Transverse colon (tissue), 4 donors: ENCODE measurements at places on chromosomes 6 and 20. TPM values are rescaled to one million over a fixed set of nuclear protein-coding genes. Genes with fewer than 3 reads are reported as not detected.

Gene CLVS2
- 0.32 TPM for total RNA-seq

Gene PCIF1
- total RNA-seq = 52.0 TPM

Gene SYNDIG1
- not detected for total RNA-seq

Gene HLA-DOB
- total RNA-seq = 5.7 TPM

Gene CAGE1
- total RNA-seq = not detected

Gene XKR7
- not detected for total RNA-seq

Gene PSMG4
- total RNA-seq = 22.7 TPM

Gene KCNG1
- total RNA-seq = 5.6 TPM

- no peak overlapping the region for H3K4me3 ChIP-seq
- no peaks in the 10 kb centered on the region for H3K36me3 ChIP-seq
- no peaks in the 10 kb centered on the region for H3K27me3 ChIP-seq
- DNase-seq = peak; percentile 63
- peaks cover 17% of the 10 kb centered on the region for H3K4me1 ChIP-seq
Measured at GRCh38 chr6:36848658-36849441, 9.6 kb upstream of the CPNE5 start.

DNA sequence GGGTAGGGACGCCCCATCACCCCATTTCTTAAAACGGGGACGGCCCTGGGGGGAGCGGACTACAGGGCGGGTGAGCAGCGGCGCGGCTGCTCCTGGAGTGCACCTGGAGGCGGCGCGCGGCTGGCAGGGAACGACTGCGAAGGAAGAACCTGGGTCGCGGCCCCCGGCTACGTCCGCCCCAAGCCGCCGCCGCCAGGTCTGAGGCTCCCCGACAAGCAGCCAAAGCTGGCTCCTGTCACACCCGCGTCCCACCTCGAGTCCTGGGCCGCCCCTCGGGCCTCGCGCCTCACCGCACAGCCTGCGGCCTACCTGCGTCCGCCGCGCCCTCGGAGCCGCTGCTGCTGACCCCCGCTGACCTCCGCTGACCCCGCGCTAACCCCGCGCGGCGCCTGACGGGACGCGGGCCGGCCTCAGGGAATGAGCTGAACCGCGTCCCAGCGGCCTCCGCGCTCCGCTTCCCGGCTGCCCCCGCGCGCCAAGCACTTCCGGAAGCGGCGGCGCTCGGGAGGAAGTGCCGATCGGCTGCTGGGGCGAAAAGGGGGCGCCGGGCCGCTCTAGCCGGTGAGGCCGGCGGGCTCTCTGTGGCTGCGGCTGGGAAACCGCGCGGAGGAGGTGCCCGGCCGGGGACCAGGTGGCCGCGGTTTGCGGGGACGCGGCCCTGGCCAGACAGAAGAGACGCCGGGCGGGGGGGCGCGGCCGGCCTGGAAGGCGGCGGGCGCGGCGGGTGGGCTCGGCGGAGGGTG, at the start of the genes ARFRP1 and ZGPAT:
Gene ARFRP1 (minus strand): TSS at position 419 of the 743 bp plus-strand sequence. CDS start 885 bp downstream, outside the sequence.
Gene ZGPAT (plus strand): TSS at position 482 of the 743 bp plus-strand sequence. CDS start 542 bp downstream, outside the sequence.
- H3K4me3 ChIP-seq = peak within 1 kb of the TSS; percentile 91
- H3K27me3 ChIP-seq = no peaks in the 10 kb centered on the region
- H3K36me3 ChIP-seq = peaks cover 21% of the 10 kb centered on the region
- peaks cover 25% of the 10 kb centered on the region for H3K4me1 ChIP-seq
- H3K27ac ChIP-seq = peak within 1 kb of the TSS; percentile 93

DNA sequence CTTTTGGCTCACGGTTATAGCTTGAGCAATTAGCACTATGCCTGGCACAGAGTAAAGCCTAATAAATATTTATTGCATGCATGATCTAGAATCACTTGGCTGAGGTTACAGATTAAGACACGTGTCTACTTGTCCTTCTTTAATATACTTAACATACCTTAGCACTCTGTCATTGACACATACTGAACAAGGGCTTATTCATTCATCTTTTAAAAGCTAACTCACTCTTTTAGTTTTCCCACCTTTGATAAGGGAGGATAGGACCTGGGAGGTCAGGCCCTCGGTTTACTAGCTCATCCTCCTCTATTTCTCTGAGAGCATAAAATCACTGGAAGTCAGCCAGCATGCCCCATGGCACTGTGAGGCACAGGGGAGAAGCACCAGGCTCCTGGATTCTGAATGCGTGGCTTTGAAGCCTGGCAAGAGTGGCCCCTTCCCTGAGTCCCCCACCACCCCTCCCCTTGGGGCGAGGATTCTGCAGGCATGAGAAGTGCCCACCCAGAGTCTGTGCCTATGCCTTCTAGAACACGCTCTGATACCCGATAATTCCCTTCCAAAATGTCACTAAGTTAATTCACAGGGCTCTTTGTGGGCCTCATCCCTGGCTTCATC, 11.2 kb downstream of the ZCCHC3 start:
- no peaks in the 10 kb centered on the region for H3K27me3 ChIP-seq
- DNase-seq = no peak
- no peak overlapping the region for H3K27ac ChIP-seq
- H3K36me3 ChIP-seq = no peaks in the 10 kb centered on the region
- no peaks in the 10 kb centered on the region for H3K4me1 ChIP-seq

GRCh38 chr20:62427172-62428001, at the start of gene RBBP8NL:
Gene RBBP8NL, minus strand, starts transcription at chr20:62427539. Its CDS starts 7,892 bp downstream, at chr20:62419647.
- H3K36me3 ChIP-seq = no peaks in the 10 kb centered on the region
- no peak within 1 kb of the TSS for H3K4me3 ChIP-seq
- peak within 1 kb of the TSS; percentile 65 for H3K27ac ChIP-seq
- H3K27me3 ChIP-seq = no peaks in the 10 kb centered on the region
- peak; percentile 92 for DNase-seq

GRCh38 chr20:40488401-40488800, 200.6 kb downstream of the MAFB start:
- H3K36me3 ChIP-seq = no peaks in the 10 kb centered on the region

DNA sequence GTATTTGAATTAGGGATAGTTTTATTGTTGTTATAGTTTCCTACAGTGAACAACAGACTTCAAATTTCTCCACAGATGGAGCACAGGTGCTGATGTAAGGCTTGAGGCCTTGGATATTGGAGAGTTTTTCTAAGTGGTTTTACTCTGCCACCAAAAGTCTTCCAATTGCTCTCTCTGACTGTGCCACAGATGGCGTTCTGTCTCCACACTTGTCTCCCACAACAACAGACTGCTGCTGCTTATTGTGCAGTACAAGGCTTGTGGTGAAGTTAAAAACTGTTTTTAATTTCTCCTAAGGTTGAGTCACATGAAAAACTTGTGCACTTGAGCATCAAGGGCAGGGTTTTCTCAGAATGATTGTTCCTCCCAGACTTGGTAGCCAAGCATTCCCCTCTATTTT, 460.9 kb upstream of the KHDRBS2 start:
- H3K4me1 ChIP-seq = no peaks in the 10 kb centered on the region
- no peaks in the 10 kb centered on the region for H3K36me3 ChIP-seq
- H3K27ac ChIP-seq = no peak overlapping the region
- no peak for DNase-seq
- no peak overlapping the region for H3K4me3 ChIP-seq

- peaks cover 13% of the 10 kb centered on the region for H3K4me1 ChIP-seq
- no peak overlapping the region for H3K4me3 ChIP-seq
- no peaks in the 10 kb centered on the region for H3K27me3 ChIP-seq
Measured at GRCh38 chr20:9281803-9282202, 212.9 kb downstream of the PLCB4 start.

GRCh38 chr6:123896869-123897268, 93.2 kb downstream of the NKAIN2 start:
- H3K36me3 ChIP-seq = no peaks in the 10 kb centered on the region
- DNase-seq = no peak
- no peaks in the 10 kb centered on the region for H3K27me3 ChIP-seq
- H3K4me3 ChIP-seq = no peak overlapping the region
- H3K4me1 ChIP-seq = no peaks in the 10 kb centered on the region

- peaks cover 8% of the 10 kb centered on the region for H3K4me1 ChIP-seq
- no peaks in the 10 kb centered on the region for H3K36me3 ChIP-seq
- no peak for DNase-seq
- no peak overlapping the region for H3K27ac ChIP-seq
Measured at GRCh38 chr6:43742285-43742684, 27.7 kb upstream of the VEGFA start.

- DNase-seq = no peak
- H3K27ac ChIP-seq = peak overlapping the region; percentile 61
Measured at GRCh38 chr6:6916598-6916997, 191.2 kb upstream of the RREB1 start.

DNA sequence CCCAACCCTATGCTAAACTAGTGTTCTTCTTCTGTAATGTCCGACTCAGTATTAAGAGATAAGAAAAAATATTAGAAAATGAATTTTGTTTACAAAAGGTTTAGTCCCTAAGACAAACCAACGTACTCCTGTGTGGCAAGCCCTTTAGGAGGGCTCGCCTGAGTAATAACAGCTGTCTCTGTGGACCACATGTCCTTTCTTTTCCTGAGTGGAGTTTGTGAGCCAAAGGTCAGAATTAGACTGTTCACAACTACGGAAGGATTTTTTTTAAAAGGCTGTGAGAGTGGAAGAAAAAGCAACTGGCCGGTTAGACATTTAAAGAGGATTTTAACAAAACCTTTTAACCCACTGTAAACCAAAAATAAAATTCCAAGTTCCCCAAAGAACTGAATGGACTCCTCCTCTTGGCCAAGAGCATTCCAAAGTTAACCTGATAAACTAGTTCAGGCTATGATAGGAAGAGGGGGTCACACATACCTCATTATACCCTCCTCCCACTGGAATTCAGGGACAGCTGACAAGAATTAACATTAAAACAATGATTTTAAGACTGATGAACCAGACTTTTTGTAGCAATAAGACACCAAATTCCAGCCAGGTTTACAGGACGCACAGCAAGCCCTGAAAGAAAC, 43.5 kb downstream of the FAM184A start:
- H3K36me3 ChIP-seq = no peaks in the 10 kb centered on the region
- no peak overlapping the region for H3K4me3 ChIP-seq
- no peaks in the 10 kb centered on the region for H3K4me1 ChIP-seq
- DNase-seq = no peak

- H3K4me3 ChIP-seq = no peak overlapping the region
- no peak for DNase-seq
- no peaks in the 10 kb centered on the region for H3K36me3 ChIP-seq
- H3K27ac ChIP-seq = peak overlapping the region; percentile 84
- H3K4me1 ChIP-seq = peaks cover 3% of the 10 kb centered on the region
Measured at GRCh38 chr6:106084989-106085691, 996 bp upstream of the PRDM1 start.

DNA sequence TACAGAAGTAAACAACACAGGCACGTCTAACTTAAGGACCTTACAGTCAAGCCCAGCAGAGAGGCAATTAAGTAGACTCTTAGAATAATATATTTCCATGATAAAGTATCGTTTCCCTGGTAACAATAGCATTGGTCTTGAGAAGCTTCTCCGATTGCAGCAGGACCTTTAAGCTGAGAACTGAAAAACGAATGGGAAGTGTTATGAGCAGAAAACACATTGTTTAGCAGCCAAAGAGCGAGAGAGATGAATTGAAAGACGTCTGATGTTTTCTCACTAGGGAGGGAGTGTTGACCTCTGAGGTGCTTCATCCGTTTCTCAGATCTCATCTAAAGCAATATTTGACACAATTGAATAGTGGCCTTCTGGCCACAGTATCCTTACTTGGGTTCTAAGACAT, 855 bp downstream of the BYSL start:
- no peaks in the 10 kb centered on the region for H3K27me3 ChIP-seq
- H3K36me3 ChIP-seq = no peaks in the 10 kb centered on the region
- H3K4me3 ChIP-seq = peak overlapping the region; percentile 64
- DNase-seq = no peak

GRCh38 chr6:110552076-110552475, 75.7 kb upstream of the SLC22A16 start:
- no peak overlapping the region for H3K4me3 ChIP-seq
- H3K4me1 ChIP-seq = no peaks in the 10 kb centered on the region

- no peaks in the 10 kb centered on the region for H3K36me3 ChIP-seq
- no peaks in the 10 kb centered on the region for H3K4me1 ChIP-seq
- DNase-seq = no peak
- no peak overlapping the region for H3K27ac ChIP-seq
- no peak overlapping the region for H3K4me3 ChIP-seq
Measured at GRCh38 chr6:7496266-7496875, 45.1 kb upstream of the DSP start.

DNA sequence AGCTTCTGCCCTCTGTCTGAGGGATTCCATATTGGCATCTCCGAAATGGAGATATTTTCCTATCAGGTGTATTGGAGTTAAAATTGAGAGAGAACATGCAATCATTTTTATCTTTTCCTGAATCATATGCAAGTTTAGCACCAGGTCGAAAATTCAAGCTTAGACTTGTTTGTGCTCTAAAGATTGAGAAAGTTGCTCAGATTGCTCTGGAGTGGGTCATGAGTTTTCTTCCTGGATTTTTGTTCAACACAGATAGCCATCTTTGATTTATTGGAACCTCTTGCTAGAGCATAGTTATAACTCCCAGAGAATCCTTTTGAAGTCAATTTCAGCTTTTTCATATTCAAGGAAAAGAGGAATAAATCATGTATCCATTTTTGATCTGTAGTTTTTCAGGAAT, 373.5 kb upstream of the FLRT3 start:
- H3K27ac ChIP-seq = no peak overlapping the region
- H3K27me3 ChIP-seq = no peaks in the 10 kb centered on the region

- H3K27ac ChIP-seq = peak overlapping the region; percentile 71
- H3K36me3 ChIP-seq = no peaks in the 10 kb centered on the region
- no peaks in the 10 kb centered on the region for H3K27me3 ChIP-seq
- peak; percentile 19 for DNase-seq
- H3K4me1 ChIP-seq = peaks cover 5% of the 10 kb centered on the region
- no peak overlapping the region for H3K4me3 ChIP-seq
Measured at GRCh38 chr20:18989736-18990474, 176.3 kb downstream of the SCP2D1 start.

- no peak overlapping the region for H3K27ac ChIP-seq
- DNase-seq = no peak
- H3K27me3 ChIP-seq = no peaks in the 10 kb centered on the region
- H3K36me3 ChIP-seq = no peaks in the 10 kb centered on the region
- H3K4me1 ChIP-seq = no peaks in the 10 kb centered on the region
Measured at GRCh38 chr20:29497261-29497671, 1760.2 kb upstream of the DEFB115 start.

GRCh38 chr6:143545976-143546547, 34.5 kb upstream of the FUCA2 start:
- DNase-seq = no peak
- peak overlapping the region; percentile 4 for H3K27ac ChIP-seq
- no peaks in the 10 kb centered on the region for H3K36me3 ChIP-seq
- H3K4me3 ChIP-seq = no peak overlapping the region
- peaks cover 28% of the 10 kb centered on the region for H3K4me1 ChIP-seq

- H3K4me1 ChIP-seq = peaks cover 38% of the 10 kb centered on the region
- no peak for DNase-seq
- H3K27me3 ChIP-seq = no peaks in the 10 kb centered on the region
- no peaks in the 10 kb centered on the region for H3K36me3 ChIP-seq
- peak overlapping the region; percentile 58 for H3K27ac ChIP-seq
- H3K4me3 ChIP-seq = no peak overlapping the region
Measured at GRCh38 chr6:43917878-43918382, 147.9 kb downstream of the VEGFA start.

DNA sequence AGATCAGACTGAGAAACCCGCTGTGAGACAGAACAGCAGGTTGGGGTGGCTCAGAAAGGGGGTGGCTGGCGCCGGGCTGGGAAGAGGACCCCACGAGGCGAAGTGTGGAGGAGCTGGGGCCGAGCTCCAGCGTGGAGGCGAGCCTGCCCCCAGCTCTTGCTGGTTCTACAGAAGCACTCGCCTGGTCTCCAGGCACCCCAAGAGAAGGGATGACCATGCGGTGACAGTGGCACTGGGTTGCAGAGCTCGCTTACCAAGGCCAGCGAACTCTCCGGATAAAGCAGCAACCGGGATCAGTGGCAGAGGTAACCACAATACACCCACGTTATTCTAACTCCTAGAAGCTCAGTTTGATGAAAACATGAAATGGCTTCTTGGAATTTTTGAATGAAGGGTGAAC, 26.5 kb downstream of the THBS2 start:
- DNase-seq = no peak
- H3K36me3 ChIP-seq = no peaks in the 10 kb centered on the region
- H3K4me1 ChIP-seq = no peaks in the 10 kb centered on the region
- no peaks in the 10 kb centered on the region for H3K27me3 ChIP-seq
